ENCODE measurements at places on chromosomes 4 and X.

DNA sequence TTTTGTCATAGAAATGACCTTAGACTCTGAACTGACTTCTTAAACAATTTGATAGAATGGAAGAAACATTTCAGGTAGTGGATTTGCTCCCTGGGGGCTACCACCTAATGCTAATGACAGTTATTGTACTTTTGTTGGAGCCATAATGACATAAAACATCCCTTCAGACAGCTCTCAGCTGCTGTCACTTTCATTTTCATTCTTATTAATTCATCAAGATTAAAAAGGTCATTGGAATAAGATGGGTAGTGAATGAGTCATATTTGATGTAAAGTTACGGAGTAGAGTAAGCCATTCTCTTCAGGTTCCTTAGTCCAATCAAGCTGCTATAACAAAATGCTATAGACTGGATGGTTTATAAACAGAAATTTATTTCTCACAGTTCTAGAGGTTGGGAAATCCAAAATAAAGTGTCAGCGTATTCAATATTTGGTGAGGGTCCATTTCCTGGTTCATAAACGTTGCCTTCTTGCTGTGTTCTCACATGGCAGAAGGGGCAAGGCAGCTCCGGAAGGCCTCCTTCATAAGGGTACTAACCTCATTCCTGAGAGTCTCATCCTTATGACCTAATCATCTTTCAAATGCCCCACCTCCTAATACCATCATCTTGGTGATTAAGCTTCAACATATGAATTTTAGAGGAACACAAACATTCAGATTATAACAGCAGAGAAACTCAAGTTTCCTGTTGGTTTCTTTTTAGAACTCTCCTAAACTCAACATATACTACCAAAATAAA is 268.5 kb downstream of the ARAP2 start:
- DNase-seq: no peak

GRCh38 chr4:77450006-77450405 is 155.6 kb upstream of the CXCL13 start:
- DNase-seq: no peak

- peak; percentile 53 for DNase-seq
Measured at GRCh38 chr4:64713256-64713840, 304.1 kb upstream of the TECRL start.

DNA sequence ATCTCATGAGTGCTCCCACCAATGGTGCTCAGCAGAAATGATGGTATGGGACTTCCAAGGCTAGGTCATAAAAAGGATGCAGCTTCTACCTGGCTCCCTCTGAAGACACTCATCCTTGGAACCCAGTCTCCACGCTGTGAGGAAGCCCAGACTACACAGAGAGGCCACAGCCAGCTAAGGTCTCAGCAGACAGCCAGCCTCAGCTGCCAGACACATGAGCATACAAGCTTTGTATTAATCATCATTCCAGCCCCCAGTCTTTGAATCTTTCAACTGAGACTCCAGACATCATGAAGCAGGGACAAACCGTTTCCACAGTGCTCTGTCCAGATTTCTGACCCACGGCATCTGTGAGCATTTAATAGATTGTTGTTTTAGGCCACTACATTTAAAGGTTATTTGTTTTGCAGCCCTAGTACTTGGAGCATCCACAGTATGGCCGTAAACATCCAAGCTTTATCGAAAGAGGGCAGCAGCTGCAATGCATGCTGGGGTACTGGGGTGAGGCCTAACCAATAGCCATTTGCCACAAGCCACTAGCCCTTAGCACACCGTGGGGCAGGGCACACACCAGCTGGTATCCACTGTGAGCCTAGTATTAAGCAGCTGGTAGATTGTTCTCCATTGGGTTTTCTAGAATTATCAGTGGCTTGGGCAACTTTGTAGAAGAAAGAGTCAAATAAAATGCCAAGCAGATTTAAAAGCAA is 449.1 kb downstream of the BCOR start:
- no peak for DNase-seq

GRCh38 chr4:72860766-72861165 is 208.8 kb downstream of the COX18 start:
- DNase-seq: no peak

DNA sequence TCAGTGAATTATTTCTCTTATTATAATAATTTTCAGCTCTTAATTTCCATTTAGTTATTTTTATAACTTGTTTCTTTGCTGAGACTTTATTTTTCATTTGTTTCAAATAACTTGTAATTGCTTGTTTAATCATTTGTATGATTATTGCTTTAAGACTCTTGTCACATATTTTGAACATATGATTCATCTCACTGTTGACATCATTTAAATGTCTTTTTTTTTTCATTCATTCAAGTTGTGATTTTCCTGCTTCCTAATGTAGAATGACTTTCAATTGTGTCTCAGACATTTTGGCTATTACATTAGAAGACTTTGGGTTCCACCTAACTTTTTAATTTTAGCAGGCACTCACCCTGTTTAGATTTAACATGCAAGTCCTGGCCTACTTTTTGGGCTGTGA is 234.8 kb upstream of the DIPK2B start:
- DNase-seq: no peak

GRCh38 chr4:6854098-6854744 is 55.4 kb upstream of the TBC1D14 start:
- no peak for DNase-seq

DNA sequence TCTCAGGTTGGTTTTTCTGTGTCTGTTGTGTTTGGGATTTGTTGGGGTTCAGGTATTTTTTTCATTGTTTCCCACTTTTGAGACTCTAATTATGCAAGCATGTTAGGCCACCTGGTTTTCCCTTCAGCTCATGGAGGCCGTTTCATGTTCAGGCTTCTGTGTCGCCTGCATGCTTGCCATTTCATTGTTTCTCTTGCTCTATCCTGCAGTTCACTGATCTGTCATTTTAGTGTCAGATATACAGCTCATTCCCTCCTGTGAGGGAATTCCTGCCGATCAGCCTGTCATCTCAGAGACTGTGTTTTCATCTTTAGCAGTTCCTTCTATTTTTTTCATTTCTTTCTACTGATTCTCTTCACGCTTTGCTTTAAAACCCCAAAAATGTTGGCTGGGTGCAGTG is 49.4 kb upstream of the HGFAC start:
- DNase-seq: no peak

- DNase-seq: no peak
Measured at GRCh38 chr4:149897783-149898182, 82.1 kb upstream of the IQCM start.

DNA sequence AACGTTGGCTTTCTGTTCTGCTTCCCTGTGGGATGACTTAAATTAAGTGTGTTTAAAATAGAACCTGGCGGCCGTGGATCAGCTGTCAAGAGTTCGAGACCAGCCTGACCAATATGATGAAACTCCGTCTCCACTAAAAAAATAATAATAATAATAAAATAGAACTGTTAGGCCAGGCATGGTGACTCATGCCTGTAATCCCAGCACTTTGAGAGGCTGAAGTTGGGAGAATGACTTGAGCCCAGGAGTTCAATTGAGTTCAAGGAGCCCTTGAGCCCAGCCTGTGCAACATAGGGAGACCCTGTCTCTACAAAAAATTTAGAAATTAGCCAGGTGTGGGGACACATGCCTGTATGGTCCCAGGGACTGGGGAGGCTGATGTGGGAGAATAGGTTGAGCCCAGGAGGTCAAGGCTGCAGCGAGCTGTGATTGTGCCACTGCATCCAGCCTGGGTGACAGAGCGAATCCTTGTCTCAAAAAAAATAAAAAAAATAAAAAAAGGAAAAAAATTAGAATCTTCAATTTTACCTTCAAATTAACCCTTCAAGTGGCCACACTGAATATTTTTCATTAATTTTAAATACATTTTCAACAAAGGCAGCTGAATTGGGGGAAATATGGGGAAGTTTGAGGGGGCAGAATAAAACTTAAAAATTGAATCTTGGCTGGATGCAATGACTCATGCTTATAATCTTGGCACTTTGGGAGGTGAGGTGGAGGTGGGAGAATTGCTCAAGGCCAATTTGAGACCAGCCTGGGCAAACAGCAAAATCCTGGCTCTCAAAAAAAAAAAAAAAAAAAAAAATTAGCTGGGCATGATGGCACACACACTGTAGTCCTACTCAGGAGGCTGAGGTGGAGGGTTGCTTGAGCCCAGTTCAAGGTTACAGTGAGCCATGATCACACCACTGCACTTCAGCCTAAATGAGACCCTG is 31.8 kb upstream of the HSD17B13 start:
- no peak for DNase-seq

DNA sequence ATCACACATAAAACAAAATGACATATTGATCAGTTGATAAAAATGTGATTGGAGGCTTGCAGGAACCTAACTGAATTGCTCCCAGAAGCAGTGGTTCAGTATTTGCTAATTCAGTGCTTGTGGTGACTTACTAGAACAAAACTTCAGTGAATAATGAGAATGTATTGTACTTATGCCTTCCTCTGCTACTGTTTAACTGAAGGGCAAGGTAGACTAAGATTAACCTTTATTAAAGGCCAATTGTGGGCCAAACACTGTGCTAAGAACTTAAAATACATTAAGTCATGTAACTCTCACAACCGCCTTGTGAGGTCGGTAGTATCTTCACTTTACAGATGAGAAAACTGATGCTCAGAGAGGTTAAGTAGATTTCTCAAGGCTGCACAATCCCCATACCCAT is 14.9 kb downstream of the IGFBP7 start:
- no peak for DNase-seq

GRCh38 chr4:86497980-86498862 is 95.9 kb upstream of the PTPN13 start:
- peak; percentile 16 for DNase-seq

DNA sequence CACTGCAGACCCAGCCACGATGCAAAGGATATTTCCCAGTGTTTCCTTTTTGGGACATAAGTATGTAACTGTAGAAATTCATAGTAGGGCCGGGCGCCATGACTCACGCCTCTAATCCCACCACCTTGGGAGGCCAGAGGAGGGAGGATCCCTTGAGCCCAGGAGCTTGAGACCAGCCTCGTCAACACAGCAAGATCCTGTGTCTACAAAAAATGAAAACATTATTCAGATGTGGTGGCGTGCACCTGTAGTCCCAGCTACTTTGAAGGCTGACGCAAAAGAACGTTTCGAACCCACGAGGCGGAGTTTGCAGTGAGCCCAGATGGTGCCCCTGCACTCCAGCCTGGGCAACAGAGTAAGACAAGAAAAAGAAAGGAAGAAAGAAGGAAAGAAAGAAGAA is 49.2 kb downstream of the CRLF2 start:
- DNase-seq: no peak

DNA sequence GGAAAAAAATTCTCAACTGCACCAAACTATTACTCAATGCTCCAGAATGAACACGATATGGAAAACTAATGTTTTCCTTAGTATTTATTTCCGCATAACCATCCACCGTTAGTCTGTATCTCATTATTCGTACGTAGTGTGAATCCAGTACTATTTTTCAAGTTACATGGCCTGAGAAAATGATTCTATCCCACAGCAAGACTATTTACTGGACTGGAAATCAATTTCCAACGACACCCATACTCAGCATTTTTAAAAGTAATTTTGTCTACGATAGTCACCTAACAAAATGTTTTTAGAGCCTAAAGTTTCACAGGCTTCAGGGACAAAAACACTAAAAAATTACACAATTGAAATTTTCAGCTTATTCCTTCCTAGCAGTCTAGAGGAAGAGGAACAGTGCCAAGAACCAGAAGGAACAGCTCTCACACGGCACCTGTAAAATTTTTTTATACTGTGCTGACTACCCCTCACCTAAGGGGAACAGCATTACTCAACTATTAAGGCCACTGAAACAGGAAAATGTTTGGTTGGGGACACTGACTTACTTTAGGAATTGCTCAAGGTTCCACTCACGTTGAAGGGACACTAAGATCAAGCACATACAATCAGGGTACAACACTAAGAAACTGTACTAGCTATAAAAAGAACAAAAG is 9.6 kb downstream of the UBE2D3 start:
- no peak for DNase-seq

DNA sequence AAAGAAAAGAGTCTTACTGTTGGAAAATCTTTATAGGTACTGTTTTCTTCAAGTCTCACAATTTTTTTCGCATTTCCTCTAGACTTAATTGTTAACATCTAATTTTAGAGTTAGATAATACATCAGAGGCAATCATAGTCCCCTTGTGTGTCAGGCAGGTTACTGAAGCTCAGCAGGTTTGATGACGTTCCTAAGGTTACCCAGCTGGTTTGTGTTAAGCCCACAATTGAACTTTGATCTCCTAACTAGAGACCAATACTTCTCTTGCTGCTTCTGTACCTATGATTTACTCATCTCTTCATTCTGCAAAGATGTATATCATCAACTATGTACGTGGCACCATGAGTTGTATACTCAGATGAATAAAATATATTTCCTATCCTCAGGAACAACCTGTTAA is 131.6 kb upstream of the STIM2 start:
- DNase-seq: no peak

DNA sequence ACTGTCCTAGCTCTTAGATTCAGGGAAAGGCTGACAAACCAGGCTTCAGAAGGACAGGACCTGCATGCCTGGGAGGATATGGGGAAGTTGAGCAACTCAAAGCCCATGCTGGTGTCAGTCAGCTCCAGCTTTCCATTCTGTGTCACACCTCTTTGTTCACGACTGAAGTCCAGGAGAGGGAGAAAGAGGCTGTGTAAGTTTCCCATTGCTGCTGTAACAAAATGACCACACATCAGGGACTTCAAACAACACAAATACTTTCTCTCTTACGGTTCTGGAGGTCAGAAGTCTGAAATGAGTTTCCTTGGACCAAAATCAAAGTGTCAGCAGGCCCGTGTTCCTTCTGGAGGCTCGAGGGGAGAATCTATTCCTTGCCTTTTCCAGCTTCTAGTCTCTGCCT is 50.6 kb upstream of the STX18 start:
- DNase-seq: no peak

DNA sequence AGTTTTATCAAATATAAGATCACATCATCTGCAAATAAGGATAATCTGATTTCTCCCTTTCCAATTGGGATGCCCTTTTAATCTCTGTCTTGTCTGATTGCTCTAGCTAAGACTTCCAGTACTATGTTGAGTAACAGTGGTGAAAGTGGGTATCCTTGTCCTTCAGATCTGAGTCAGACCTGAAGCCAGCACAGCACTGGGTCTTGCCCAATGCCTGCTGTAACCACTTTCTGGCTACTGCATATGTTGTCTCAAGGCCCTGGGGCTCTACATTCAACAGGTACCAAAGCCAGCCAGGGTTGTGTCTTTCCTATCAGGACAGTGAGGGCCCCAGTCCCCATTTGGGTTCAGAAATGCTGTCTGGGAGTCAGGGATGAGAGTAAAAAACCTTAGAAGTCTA is 90.3 kb downstream of the CYSLTR1 start:
- DNase-seq: no peak

DNA sequence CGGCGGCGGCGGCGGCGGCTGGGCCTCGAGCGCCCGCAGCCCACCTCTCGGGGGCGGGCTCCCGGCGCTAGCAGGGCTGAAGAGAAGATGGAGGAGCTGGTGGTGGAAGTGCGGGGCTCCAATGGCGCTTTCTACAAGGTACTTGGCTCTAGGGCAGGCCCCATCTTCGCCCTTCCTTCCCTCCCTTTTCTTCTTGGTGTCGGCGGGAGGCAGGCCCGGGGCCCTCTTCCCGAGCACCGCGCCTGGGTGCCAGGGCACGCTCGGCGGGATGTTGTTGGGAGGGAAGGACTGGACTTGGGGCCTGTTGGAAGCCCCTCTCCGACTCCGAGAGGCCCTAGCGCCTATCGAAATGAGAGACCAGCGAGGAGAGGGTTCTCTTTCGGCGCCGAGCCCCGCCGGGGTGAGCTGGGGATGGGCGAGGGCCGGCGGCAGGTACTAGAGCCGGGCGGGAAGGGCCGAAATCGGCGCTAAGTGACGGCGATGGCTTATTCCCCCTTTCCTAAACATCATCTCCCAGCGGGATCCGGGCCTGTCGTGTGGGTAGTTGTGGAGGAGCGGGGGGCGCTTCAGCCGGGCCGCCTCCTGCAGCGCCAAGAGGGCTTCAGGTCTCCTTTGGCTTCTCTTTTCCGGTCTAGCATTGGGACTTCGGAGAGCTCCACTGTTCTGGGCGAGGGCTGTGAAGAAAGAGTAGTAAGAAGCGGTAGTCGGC is 528 bp downstream of the FMR1 start:
- peak; percentile 53 for DNase-seq
